ENCODE measurements at places on chromosomes 7 and 10.

- DNase-seq: peak; percentile 58
Measured at GRCh38 chr7:141533149-141533949, 17.9 kb upstream of the AGK start.

DNA sequence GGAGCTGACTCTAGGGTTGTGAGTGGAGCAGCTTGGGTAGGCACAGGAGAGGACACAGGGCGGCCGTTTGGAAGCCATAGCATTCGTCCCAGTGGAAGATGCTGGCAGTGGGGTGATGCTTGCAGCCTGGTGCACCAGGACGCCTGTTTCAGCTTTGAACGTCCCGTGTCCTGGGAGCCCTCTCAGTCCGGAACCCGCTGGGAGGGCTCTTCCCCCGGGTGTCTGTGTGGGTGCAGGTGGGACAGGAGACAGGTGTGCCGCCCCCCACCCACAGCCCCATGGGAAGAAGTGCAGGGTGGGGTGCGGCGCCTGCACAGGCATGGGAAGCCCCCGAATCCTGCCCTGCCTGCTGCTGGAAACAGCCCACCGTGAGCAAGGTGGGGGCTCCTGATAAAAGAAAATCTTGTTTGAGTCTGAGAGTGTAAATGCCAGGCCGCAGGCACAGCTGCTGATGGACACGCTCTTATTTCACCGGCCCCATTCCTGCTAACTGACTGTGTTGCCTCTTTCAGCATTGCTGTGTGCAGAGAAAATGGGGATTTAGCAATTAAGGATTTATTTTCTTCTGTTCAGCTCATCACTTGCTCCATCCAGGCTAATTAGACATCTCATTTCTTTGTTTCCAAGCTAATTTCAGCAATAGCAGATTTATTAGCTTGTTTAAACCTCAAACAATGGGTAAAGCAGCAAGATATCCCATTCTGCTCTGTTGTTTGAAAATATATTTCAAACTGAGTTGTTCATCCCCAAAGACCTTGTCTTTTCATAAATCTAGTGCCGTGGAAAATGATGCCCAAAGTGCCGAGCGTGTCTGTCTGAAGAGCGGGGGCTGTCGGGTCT, 54.9 kb upstream of the DPYSL4 start:
- no peak for DNase-seq

GRCh38 chr7:90777886-90778285, 181.8 kb downstream of the CDK14 start:
- no peak for DNase-seq

- DNase-seq: no peak
Measured at GRCh38 chr10:82267465-82267864, 392.5 kb downstream of the NRG3 start.

DNA sequence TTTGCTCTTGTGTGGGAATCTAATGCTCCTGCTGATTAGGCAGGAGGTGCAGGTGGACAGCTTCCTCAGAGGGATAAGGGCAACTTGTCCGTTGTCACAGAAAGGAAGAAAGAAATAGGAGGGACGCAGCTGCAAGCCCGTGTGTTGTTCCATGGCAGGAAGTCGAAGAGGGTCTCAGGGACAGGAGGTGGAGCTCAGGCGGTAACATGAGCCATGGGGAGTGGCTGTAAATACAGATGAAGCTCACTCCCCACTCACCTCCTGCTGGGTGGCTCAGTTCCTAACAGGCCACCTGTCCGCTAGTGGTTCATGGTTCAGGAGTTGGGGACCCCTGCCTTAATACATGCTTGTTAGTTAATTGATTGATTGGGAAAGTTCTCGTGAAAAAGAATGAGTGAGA, 101.7 kb upstream of the SFMBT2 start:
- no peak for DNase-seq

GRCh38 chr10:28743576-28743975, 66.3 kb downstream of the BAMBI start:
- DNase-seq: no peak

DNA sequence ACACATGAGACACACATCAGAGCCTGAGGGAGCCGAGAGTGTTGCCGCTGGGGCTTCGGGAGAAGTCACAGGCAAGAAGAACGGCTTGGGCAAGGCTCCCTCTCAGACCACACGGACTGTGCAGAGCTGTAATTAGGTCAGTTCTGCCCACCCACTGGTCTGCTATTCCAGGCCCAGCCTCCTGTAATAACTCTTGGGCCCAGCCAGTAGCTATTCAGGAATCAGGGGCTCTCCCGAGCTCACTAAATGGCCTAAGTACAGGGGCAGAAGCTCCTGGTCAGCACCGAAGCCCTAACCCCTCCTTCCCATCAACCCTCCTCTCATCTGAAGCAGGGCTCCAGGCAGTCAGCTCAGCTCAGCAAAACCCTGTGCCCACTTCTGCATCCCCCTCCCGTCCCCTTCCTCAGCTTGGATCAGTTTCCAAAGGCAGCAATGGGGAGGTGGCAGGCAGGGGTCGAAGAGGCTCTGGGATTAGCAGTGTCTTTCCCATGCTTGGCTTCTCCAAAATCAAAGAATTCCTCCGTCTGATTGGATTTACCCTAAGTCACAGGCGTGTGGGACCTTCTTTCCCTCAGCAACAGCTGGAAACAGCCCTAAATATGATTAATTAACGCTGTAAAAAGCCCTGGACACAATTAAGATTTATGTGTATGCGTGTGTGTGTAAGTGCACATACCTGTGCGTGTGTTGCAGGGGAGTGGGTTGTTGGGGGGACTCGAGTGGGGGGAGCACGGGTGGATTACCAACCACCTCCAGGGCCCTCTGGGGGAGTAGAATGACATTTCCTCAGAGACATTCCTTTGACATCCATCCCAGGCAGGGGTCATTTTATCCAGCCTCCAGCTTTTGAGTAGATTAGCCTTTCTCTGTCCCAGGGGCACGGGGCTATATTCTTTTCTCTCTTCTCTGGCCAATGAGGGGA, 48.4 kb upstream of the BTRC start:
- DNase-seq: no peak

GRCh38 chr10:71158902-71159301, 53.5 kb upstream of the UNC5B start:
- no peak for DNase-seq

GRCh38 chr7:81719865-81720264, 50.0 kb downstream of the HGF start:
- no peak for DNase-seq

DNA sequence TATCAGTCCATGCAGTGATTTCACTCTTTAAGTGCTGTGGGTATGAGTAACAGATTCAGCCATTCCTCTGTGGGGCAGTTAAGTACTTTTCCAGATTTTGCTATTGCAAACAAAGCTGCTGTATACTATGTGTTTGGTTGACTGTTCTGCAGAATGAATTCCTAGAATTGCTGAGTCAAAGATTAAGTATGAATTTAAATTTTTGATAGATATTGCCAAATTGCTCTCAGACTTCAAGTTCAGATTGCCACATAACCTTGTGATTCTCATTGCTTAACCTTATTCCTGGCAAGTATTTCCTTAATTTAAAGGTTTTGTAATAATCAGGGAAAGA, 21.6 kb upstream of the SAR1A start:
- DNase-seq: no peak

- DNase-seq: no peak
Measured at GRCh38 chr7:64131696-64132095, 75.3 kb upstream of the ZNF735 start.

DNA sequence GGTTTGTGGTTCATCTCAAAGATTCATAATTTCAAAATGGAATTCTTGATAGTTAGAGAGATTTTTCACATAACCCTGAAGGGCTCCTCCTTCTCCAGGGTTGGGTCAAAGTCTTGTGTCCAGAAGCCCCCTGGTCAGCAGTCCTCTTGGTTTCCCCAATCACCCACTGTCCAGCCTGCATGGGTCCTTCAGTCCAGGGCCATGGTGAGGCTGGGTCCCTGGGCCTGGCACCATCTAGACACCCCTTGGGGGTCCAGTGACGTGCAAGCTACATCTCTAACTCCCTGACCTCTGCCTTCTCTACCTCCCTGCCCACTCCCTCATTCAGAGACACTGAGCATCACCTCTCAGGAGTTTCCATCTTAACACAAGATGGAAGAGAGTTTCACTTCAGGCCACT, 26.1 kb downstream of the ANXA8 start:
- DNase-seq: no peak

DNA sequence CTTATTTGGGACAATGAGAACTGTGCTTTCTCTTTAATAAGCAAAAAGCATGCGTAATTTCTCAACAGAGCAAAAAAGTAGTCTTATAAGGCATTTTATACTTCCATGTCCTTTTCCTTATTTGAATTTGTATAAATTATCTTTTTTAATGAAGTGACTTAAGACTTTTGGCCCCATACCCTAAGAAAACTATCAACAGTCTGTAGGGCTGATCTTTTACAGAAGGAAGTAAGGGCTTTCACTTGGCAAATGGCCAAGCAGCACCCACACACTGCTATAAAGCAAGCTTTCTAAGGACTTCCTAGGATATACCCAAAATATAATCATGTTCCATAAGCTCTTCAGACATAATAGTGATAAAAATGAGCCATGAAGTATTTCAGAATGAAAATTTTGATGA, 3.4 kb downstream of the CRPPA start:
- DNase-seq: no peak

DNA sequence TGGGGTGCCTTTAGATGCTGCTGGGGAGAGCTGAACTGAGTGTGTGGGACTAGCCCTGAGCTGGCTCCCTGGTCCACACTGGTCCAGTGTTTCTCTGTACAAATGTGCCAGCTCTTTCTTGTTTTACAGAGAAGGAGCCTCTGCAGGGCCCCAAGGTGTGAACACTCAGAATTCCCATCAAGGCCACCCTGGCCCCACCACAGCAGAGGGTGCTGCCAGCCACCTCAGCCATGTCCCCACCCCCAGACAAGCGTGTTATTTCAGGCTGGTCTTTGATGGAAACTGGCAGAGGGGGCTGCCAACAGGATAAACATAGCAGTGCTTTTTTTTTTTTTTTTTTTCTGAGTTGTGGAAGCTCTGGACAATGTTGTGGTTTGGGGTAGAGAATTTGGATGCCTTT, 68.5 kb upstream of the LRRC18 start:
- no peak for DNase-seq

- DNase-seq: no peak
Measured at GRCh38 chr10:14016011-14016536, 314.6 kb downstream of the FRMD4A start.

GRCh38 chr10:93160829-93161228, 87.1 kb downstream of the CYP26A1 start:
- no peak for DNase-seq

GRCh38 chr10:97149079-97149531, 36.7 kb downstream of the SLIT1 start:
- DNase-seq: no peak

DNA sequence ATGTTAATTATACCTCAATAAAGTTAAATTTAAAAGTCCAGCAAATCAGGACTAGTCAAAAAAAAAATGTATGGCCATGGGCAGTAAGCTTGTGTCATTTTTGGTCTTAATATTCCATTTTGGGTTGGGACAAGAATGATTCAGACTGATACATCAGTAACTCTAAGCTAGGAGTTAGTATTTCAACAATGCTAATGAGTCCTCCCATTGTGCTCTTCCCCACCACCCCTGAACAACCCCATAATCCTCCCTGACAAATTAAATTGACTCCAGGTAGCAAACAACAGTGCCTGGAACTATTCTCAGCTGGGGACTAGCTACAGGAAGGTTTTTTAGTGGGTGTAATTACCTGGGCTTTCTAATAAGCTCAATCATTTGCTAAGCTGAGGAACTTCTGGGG, 30.7 kb upstream of the KCNIP2 start:
- DNase-seq: no peak

DNA sequence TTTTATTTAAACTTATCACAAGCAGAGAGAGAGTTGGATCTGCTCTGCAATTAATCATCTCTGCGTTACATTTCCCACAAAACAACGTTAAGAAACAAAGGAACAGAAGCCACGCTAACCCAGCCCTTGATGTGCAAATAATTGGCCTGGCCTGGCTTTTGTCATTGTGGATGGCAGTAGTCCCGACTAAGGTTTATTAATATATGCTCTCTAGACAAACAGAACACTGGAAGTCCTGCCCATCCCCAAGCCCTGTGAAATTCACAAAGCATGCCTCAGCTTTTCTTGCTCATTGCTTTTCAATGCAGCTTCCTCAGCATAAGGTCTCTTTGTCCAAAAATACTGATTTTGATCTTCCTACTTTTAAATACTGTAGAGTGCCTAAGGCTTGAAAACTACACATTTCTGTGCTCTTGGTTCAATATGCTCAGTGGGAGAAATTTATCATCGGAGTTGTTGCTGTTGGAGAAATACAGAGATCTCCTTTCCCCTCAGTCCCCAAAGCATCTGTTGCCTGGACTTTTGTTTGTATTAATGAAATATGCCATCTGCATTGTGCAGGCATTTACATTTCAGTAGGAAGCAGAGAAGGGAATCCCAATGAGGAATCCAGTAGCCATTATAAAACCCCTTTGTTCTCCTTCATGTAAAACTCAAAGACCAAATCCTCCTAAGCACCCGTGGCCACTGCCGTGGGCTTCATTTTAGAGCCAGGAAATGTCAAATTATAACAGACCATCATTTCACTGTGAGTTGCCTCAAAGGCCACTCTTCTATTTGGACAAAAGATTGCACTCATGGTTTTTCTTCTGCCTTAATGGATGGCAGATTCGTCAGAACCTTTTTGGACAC, 61.1 kb downstream of the SORCS1 start:
- DNase-seq: no peak

DNA sequence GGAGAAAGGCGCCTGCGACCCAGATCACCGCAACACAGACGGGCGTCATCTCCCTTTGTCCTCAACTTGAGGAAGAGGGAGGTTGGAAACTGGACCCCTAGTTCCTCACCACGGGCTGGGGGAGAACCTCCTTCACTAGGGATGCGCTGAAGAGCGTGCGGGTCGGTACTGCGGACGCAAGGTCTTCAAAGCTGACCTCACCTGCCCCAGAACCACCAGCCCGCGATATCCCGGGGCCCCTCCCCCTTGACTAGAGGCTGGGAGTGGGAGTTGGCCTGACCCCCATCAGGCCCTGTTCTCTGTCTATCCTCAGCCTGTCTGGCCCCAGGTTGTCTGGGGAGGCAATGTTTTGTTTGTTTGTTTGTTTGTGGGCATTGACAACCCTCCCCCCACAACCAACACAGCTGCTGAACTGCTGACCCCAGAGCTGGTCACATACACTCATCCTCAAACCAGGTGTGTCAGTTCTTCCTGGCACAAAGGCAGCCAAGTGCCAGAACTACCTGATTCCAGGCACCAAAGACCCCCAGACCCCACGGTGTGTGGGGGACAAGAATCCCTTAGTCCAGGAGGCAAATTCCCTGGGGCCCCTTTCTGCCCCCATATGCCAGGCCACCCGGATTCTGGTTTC, 2.9 kb downstream of the NPM3 start:
- no peak for DNase-seq

DNA sequence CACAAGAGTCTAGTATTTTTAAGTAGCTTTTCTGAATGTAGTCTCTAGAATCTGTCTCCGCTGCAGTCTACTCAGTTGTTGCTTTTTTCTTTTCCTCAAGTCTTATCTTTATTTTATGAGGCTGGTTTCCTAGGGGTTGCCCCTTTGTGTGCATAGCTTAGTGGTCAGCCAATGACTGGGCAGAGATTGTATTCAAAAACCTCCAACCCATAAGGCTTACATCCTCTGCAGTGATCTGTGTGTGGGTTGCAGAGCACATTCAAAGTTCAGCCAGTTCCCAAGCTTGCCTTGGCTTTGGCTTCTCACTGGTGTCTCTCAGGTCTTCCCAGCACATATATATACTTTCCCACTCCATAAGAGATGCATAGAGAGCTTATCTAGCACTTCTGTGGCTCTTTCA, 160.0 kb upstream of the TCF7L2 start:
- DNase-seq: no peak
